ENCODE measurements at places on chromosomes 11 and 22. TPM values are rescaled to one million over a fixed set of nuclear protein-coding genes. Genes with fewer than 3 reads are reported as not detected.

DNA sequence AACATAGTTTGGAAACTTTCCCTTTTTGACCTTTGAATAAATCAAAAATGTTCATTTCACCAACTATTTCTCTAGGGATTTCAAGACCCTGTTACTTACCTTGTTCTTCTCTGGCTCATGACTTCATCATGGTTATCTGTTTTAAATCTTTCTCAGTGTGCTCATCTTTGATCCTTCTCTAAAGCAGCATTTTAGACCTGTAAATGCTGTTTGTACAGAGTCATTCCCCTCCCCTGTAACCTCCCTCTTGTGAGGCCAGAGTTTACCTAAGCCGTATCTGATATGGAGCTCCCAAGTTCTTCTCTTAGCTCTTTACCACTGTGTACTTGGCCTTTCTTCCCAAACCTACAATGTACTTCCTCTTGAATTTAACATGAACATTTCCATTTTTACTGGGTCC, 56.0 kb downstream of the ACER3 start:
- no peaks in the 10 kb centered on the region for H3K36me3 ChIP-seq
- DNase-seq, result no peak
- H3K4me3 ChIP-seq, result no peak overlapping the region

- no peaks in the 10 kb centered on the region for H3K36me3 ChIP-seq
- no peak for DNase-seq
- H3K27ac ChIP-seq, result no peak overlapping the region
- no peak overlapping the region for H3K4me3 ChIP-seq
- H3K4me1 ChIP-seq, result peaks cover 7% of the 10 kb centered on the region
Observed at GRCh38 chr11:95542868-95543551, 246.6 kb downstream of the FAM76B start.

DNA sequence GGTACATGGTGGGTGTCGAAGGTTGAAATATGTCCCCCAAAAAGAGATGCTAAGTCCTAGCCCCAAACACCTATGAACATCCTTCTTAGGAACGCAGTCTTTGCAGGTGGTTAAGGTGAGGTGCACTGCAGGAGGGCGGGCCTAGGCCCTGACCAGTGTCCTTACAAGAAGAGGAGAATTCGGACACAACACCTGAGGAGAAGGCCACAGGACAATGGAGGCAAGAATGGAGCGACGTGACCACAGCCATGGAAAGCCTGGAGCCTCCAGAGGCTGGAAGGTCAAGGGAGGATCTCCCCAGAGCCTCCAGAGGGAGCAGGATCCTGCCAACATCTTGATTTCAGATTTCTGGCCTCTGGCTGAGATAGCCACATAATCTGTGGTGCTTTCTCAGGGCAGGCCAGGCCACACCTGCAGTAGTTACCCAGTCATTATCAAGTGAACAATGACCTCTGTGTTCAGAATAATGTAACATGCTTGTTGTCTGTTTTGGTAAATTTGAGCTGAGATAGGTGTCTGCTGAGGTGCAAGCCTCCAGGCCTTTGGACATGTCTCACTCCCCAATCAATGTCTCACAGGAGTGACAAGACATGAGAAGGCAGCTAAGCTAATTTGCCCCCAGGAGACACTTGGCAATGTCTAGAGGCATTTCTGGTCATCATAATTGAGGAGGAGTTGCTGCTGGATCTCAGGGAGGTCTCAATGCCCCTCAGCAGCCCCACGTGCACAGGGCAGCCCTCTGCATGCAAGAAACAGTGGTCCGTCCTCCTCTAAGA, 498.9 kb downstream of the BRD1 start:
- peaks cover 8% of the 10 kb centered on the region for H3K27me3 ChIP-seq
- no peak overlapping the region for H3K27ac ChIP-seq
- no peak overlapping the region for H3K4me3 ChIP-seq
- H3K4me1 ChIP-seq, result peaks cover 2% of the 10 kb centered on the region
- no peaks in the 10 kb centered on the region for H3K36me3 ChIP-seq

- H3K4me3 ChIP-seq, result no peak overlapping the region
- H3K36me3 ChIP-seq, result peaks cover 2% of the 10 kb centered on the region
- peaks cover 51% of the 10 kb centered on the region for H3K4me1 ChIP-seq
- DNase-seq, result no peak
- no peak overlapping the region for H3K27ac ChIP-seq
Observed at GRCh38 chr22:26667140-26667539, 9.8 kb downstream of the MIAT start.

- H3K27me3 ChIP-seq, result no peaks in the 10 kb centered on the region
- peaks cover 54% of the 10 kb centered on the region for H3K4me1 ChIP-seq
- H3K36me3 ChIP-seq, result peaks cover 29% of the 10 kb centered on the region
- no peak overlapping the region for H3K4me3 ChIP-seq
Observed at GRCh38 chr11:794013-794765, 3.9 kb downstream of the SLC25A22 start.

Gene IGLL1
- not detected for total RNA-seq

Gene ESAM
- total RNA-seq, result 0.64 TPM

Gene DHCR7
- 30.6 TPM for total RNA-seq

Gene CD44
- total RNA-seq, result 1,330 TPM

Measured in CD4-positive, alpha-beta T cell (primary cell).